ENCODE measurements at places on chromosomes 4 and X. TPM values are rescaled to one million over a fixed set of nuclear protein-coding genes. Genes with fewer than 3 reads are reported as not detected.

The CXCL13 gene
- total RNA-seq, result not detected

The LAMP2 gene
- 230 TPM for total RNA-seq

The HPRT1 gene
- 24.6 TPM for total RNA-seq

The HTR2C gene
- total RNA-seq, result not detected

The ETDB gene
- not detected for total RNA-seq

The ANTXR2 gene
- 915 TPM for total RNA-seq

The BMPR1B gene
- 0.74 TPM for total RNA-seq

The H2BW2 gene
- not detected for total RNA-seq

The PPM1K gene
- total RNA-seq, result 26.0 TPM

The LDOC1 gene
- 8.4 TPM for total RNA-seq

The UCHL1 gene
- 1,235 TPM for total RNA-seq

The MAGEB17 gene
- not detected for total RNA-seq

The SULT1B1 gene
- total RNA-seq, result 0.59 TPM

The SLC10A4 gene
- total RNA-seq, result not detected

The UNC5C gene
- total RNA-seq, result not detected

The CFAP99 gene
- total RNA-seq, result not detected

The SETD7 gene
- 90.5 TPM for total RNA-seq

The PAGE5 gene
- total RNA-seq, result not detected

The KLHL34 gene
- total RNA-seq, result not detected

The MAGEA10 gene
- total RNA-seq, result not detected

The KIF4A gene
- total RNA-seq, result 1.2 TPM

The JCHAIN gene
- not detected for total RNA-seq

The TEX13A gene
- total RNA-seq, result not detected

The C4orf17 gene
- not detected for total RNA-seq

The REPS2 gene
- total RNA-seq, result 0.37 TPM

The UGT2A1 gene
- total RNA-seq, result not detected

The GPR34 gene
- total RNA-seq, result under 0.01 TPM

The CLDN22 gene
- not detected for total RNA-seq

The OTC gene
- not detected for total RNA-seq

The SLC49A3 gene
- 1.4 TPM for total RNA-seq

The BEND4 gene
- total RNA-seq, result not detected

The NIPAL1 gene
- total RNA-seq, result 2.7 TPM

The SYN1 gene
- under 0.01 TPM for total RNA-seq

The GPR82 gene
- total RNA-seq, result not detected

The CXCL6 gene
- 47.2 TPM for total RNA-seq

The SERTM2 gene
- total RNA-seq, result 0.05 TPM

The SHISA3 gene
- 0.30 TPM for total RNA-seq

The NEXMIF gene
- under 0.01 TPM for total RNA-seq

The L1CAM gene
- 0.59 TPM for total RNA-seq

The RAB9B gene
- total RNA-seq, result 0.78 TPM

The PLK4 gene
- total RNA-seq, result 11.0 TPM

The GLUD2 gene
- 0.92 TPM for total RNA-seq

The AKAP17A gene
- 27.3 TPM for total RNA-seq

The NHS gene
- 1.4 TPM for total RNA-seq

The ANK2 gene
- 49.0 TPM for total RNA-seq

The TENM3 gene
- 28.5 TPM for total RNA-seq

The NDUFC1 gene
- 22.3 TPM for total RNA-seq

Data from smooth muscle cell of the umbilical artery (primary cell).